ENCODE measurements at places on chromosomes 12 and 14. TPM values are rescaled to one million over a fixed set of nuclear protein-coding genes. Genes with fewer than 3 reads are reported as not detected.

The EVL gene
- 206 TPM for total RNA-seq

The KRT3 gene
- total RNA-seq = not detected

- H3K4me3 ChIP-seq = no peak overlapping the region
- no peaks in the 10 kb centered on the region for H3K27me3 ChIP-seq
- no peaks in the 10 kb centered on the region for H3K4me1 ChIP-seq
- H3K36me3 ChIP-seq = no peaks in the 10 kb centered on the region
These were observed 125.3 kb upstream of the PWP1 start for GRCh38 chr12:107560165-107560898.

DNA sequence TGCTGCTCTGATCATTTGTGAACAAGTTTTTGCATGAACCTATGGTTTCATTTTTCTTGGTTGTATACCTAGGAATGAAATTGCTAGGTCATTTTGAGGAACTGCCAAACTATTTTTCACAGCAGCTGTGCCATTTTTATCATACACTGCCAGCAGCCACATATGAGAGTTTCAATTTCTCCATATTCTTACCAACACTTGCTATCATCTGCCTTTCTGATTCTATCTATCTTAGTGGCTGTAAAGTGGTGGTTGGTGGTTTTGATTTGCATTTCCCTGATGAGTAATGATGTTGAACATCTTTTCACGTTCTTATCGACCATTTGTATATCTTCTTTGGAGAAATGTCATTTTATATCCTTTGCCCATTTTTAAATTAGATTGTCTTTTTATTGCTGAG lies 146.1 kb downstream of the C12orf75 start:
- no peak for DNase-seq
- no peaks in the 10 kb centered on the region for H3K4me1 ChIP-seq
- no peaks in the 10 kb centered on the region for H3K27me3 ChIP-seq
- H3K4me3 ChIP-seq = no peak overlapping the region
- H3K27ac ChIP-seq = no peak overlapping the region

DNA sequence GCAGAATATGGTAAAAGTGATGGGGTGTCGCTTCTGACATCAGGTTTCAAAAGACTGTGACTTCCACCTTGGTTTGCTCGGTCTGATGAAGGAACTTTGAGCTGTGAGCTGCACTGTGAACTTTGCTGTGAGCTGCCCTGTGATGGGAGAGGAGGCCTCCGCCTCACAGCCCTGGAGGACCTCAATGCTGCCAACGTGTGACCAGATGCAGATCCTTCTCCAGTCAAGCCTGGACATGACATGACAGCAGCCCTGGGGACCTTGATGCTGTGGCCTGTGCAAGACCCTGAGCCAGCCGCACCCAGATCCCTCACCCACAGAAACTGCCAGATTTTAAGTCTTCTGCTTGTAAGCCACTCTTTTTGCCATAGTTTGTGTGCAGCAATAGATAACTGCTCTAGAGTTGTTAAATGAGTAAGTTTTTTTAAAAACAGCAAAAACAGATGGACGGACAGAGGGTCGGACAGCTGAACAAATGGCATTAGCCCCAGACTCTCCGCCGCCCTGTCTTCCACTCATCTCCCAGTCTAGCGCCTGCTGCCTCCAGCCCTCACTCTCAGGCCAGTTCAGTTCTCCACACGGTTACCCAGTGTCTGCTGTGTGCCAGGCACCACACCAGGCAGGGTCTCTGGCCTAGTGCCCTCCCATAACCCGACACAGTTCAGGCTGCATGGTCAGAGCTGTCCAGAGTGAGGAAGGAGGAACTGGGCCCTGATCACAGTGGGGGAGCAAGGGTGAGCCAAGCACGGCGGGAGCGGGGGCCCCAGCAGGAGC lies 13.1 kb upstream of the LRTM2 start:
- DNase-seq = peak; percentile 51
- H3K36me3 ChIP-seq = no peaks in the 10 kb centered on the region
- H3K27me3 ChIP-seq = no peaks in the 10 kb centered on the region

- peak; percentile 94 for DNase-seq
- H3K4me1 ChIP-seq = peaks cover 21% of the 10 kb centered on the region
- peaks cover 21% of the 10 kb centered on the region for H3K36me3 ChIP-seq
- peak within 1 kb of the TSS; percentile 96 for H3K27ac ChIP-seq
These were observed at the start of gene PEX5 for GRCh38 chr12:7189398-7190267. PEX5 (plus strand) TSS chr12:7189686; CDS start chr12:7190378, 692 bp downstream.

DNA sequence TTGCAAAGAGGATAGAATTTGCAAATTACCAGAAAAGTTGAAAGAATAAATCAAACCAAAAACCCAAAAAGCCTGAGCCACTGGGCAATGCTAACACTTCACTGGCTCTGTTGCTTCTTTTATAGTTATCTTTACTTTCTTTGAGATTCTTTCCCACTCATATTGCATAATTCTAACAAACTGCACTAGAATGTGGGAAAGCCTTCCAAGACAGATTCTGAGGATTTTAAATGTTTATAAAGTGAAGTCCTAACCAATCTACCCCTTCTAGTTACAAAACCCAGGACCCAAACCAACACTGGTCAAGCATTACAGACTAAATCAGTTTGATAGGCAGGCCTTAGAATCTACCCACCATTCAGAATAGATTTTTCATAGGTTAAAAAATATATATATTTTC lies 150.9 kb downstream of the MED13L start:
- H3K36me3 ChIP-seq = no peaks in the 10 kb centered on the region
- DNase-seq = no peak
- H3K27me3 ChIP-seq = no peaks in the 10 kb centered on the region

Data from upper lobe of right lung (tissue), 1 donor.